CD4-positive, alpha-beta memory T cell (primary cell): ENCODE measurements at places on chromosomes 1 and 21.

GRCh38 chr1:157274698-157275534, 136.7 kb upstream of the ETV3 start:
- no peak for DNase-seq

- no peak for DNase-seq
These were observed 3.2 kb downstream of the DISP3 start for GRCh38 chr1:11482198-11482597.

GRCh38 chr1:63690966-63691700, 82.7 kb upstream of the ROR1 start:
- DNase-seq: no peak

DNA sequence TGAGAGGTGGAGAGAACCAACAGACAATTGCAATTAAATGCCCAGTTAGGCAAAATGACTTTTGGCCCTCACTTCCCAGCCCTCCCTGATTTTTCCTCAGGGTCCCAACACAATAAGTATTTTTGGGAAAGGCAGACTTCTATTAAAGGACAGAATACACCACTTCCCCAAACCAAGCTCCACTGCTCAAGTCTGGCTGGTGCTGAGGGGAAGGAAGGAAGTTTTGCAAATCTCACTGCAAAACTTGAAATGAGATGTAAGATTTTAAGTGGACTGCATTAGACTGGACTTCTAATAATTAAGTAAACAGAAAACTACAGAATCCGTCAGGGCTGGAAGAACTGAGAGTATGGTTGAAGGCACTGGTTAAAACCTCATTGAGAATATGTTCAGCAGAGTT, 32.2 kb upstream of the CD1D start:
- no peak for DNase-seq

- DNase-seq: no peak
These were observed 75.0 kb downstream of the CLIC6 start for GRCh38 chr21:34743831-34744230.

- DNase-seq: no peak
These were observed 454.8 kb downstream of the KIF26B start for GRCh38 chr1:245609354-245610150.

- DNase-seq: no peak
These were observed 73.4 kb upstream of the SYT6 start for GRCh38 chr1:114227059-114227458.

DNA sequence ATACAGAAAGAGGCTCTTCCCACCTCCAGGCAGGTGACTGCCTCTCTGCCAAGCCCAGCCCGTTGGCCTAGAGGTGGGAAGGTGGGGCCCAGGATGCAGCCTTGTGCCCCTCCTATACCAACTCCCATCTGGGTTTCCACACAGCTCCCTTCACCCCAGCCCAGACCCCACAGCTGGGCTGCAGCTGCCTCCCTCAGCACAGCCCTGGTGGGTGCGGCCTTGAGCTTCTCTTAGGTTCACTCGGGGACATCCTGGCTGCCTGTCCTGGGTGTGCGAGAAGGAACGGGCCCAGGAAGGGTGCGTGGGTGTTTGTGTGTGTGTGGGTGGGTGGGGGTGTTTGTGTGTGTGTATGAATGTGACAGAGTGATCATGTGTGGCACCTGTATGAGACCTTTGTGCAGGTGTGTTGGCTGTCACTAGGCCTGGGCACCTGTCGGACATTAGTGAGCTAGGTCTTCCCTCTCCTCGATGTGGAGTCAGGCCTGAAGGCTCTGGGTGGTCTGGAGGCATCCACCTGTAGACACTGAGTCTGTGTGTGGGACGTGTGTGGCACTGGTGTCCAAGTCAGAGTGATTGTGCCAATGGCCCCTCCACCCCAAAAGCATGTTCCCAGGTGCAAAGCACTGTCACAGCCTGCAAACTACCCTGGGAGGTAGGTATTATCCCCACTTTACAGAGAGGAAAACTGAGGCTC, 30.7 kb downstream of the FOXO6 start:
- no peak for DNase-seq
